ENCODE measurements at places on chromosomes 2 and 18. TPM values are rescaled to one million over a fixed set of nuclear protein-coding genes. Genes with fewer than 3 reads are reported as not detected.

The SPHKAP gene
- not detected for total RNA-seq

The ID2 gene
- total RNA-seq = 135 TPM

The COL4A3 gene
- total RNA-seq = 0.76 TPM

The RETREG2 gene
- 54.4 TPM for total RNA-seq

The ARHGAP15 gene
- 12.0 TPM for total RNA-seq

The SATB2 gene
- total RNA-seq = 9.0 TPM

The TEKT4 gene
- total RNA-seq = not detected

The TMEM178A gene
- 1.0 TPM for total RNA-seq

The PFN4 gene
- total RNA-seq = 1.0 TPM

The SP110 gene
- total RNA-seq = 20.5 TPM

The PRKAG3 gene
- total RNA-seq = not detected

The UGT1A1 gene
- not detected for total RNA-seq

The AGXT gene
- not detected for total RNA-seq

The ZEB2 gene
- total RNA-seq = 246 TPM

The LINC00305 gene
- total RNA-seq = not detected

The PTPN18 gene
- total RNA-seq = 58.7 TPM

The POTEC gene
- total RNA-seq = not detected

The BCL2 gene
- total RNA-seq = 11.6 TPM

The DOK1 gene
- total RNA-seq = 12.2 TPM

The CCNYL1 gene
- total RNA-seq = 34.5 TPM

The OR6B2 gene
- total RNA-seq = not detected

The MEP1B gene
- total RNA-seq = not detected

The HOXD1 gene
- total RNA-seq = 0.48 TPM

The SERPINE2 gene
- 385 TPM for total RNA-seq

The CFAP221 gene
- 3.4 TPM for total RNA-seq

The ASB1 gene
- 39.7 TPM for total RNA-seq

The GATA6 gene
- 32.7 TPM for total RNA-seq

The HOXD13 gene
- not detected for total RNA-seq

The DLGAP1 gene
- 0.32 TPM for total RNA-seq

The MC2R gene
- total RNA-seq = not detected

The HTR2B gene
- 4.9 TPM for total RNA-seq

The ALKAL2 gene
- total RNA-seq = 64.2 TPM

The NEMP2 gene
- 5.0 TPM for total RNA-seq

The TWIST2 gene
- 18.6 TPM for total RNA-seq

The DCDC2C gene
- not detected for total RNA-seq

The LAMA1 gene
- total RNA-seq = 4.0 TPM

The SCG2 gene
- total RNA-seq = 0.90 TPM

The CREG2 gene
- total RNA-seq = not detected

The GCKR gene
- 2.9 TPM for total RNA-seq

The FBXO48 gene
- 1.3 TPM for total RNA-seq

The GREB1 gene
- total RNA-seq = 15.4 TPM

The DSG4 gene
- not detected for total RNA-seq

The LRRC30 gene
- total RNA-seq = not detected

The ATF2 gene
- 49.6 TPM for total RNA-seq

The OTX1 gene
- not detected for total RNA-seq

The PCARE gene
- not detected for total RNA-seq

The C2orf81 gene
- total RNA-seq = 2.3 TPM

The CCDC178 gene
- total RNA-seq = 1.2 TPM

The ACTR3 gene
- 408 TPM for total RNA-seq

The PAX8 gene
- total RNA-seq = 0.19 TPM

The DSC1 gene
- not detected for total RNA-seq

The AP1S3 gene
- 1.2 TPM for total RNA-seq
